Activated naive CD8-positive, alpha-beta T cell treated with anti-CD3 and anti-CD28 coated beads, Interleukin-2, amount 50 U/mL, for 24 hours (primary cell): ENCODE measurements at places on chromosomes 6 and 20.

GRCh38 chr6:92362404-92362803 lies 1057.0 kb downstream of the EPHA7 start:
- no peak for DNase-seq

DNA sequence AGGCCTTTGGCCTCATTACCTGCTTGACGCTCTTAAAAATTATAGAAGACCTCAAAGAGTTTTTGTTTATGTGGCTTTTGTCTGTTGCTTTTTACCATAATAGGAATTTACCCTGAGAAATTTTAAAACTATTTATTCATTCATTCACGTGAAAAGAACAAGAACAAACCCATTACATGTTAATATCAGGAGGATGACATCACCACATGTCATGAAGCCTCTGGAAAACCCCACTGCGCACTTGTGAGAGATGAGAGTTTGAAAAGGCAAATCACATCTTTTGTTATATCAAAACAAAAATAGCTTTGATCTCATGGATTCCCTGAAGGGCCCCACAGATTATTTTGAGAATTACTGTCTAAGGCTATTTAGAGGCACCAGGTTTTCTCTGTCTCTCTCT lies 61.3 kb upstream of the EYA2 start:
- DNase-seq, result no peak

- no peak for DNase-seq
Measured at GRCh38 chr6:8054276-8054675, 9.9 kb downstream of the BLOC1S5 start.

GRCh38 chr20:22008456-22008855 lies 303.0 kb downstream of the PAX1 start:
- no peak for DNase-seq

- DNase-seq, result peak; percentile 67
Measured at GRCh38 chr20:43752561-43753301, 25.9 kb upstream of the GTSF1L start.

GRCh38 chr6:138520463-138520862 lies 21.2 kb upstream of the NHSL1 start:
- DNase-seq, result no peak

DNA sequence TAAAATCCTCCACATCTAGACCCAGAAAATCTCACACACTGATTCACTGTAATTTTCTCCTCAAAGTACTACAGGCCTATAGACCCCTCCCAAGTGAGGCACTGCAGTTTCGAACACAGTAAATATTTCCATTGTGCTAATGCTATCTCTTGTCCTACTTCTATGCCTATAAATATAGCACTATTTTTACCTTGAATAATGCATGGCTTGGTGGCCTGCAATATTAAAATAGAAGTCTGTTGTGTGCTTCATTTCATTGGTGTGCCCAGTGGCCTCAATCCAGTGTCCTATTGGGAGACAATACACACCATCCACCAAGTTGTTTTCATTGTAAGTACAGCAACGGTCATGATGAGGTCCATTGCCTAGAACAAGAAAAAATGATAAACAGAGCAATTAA lies 49.4 kb downstream of the EPM2A start:
- no peak for DNase-seq

GRCh38 chr20:35560105-35560511 lies 18.2 kb downstream of the ERGIC3 start:
- DNase-seq, result no peak

DNA sequence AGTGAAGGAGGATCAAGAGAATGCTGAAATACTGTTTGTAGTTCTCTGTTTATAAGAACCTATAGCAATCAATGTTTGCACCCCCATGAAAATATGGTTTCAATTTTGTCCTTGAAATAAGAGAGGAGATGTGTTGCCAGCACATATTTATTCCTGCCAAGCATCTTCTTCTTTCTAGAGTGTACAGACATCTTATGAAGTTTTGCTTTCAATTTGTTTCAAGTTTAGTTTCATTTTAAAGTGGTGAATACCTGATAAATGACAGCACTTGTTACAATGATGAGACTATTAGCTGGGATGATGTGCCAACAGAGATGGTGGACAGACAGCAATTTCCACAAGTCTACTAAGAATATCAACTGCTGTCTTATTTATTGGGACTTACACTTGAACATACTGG lies 39.2 kb upstream of the CENPW start:
- no peak for DNase-seq

GRCh38 chr6:33589392-33589730 lies 9.3 kb upstream of the BAK1 start:
- DNase-seq, result no peak

- DNase-seq, result no peak
Measured at GRCh38 chr20:53080687-53080962, 108.5 kb downstream of the TSHZ2 start.

DNA sequence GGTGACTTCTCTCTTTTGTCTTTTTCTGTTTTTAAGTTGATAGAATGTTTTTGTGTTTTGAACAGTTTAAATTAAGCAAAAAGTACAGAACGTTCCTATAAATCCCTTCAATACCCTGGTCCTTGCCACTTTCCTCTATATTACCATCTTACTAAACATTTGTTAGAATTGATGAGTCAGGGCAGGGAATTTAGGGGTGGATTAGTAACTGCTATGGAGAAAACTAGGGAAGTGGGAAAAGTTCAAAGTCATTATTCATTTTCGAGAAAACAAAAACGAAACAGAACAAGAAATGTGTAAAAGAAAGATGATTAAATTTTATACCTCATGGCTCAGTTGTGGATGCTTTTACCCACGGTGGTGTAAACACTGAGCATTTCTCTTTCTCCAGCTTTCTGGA lies 240.4 kb upstream of the SULF2 start:
- no peak for DNase-seq

DNA sequence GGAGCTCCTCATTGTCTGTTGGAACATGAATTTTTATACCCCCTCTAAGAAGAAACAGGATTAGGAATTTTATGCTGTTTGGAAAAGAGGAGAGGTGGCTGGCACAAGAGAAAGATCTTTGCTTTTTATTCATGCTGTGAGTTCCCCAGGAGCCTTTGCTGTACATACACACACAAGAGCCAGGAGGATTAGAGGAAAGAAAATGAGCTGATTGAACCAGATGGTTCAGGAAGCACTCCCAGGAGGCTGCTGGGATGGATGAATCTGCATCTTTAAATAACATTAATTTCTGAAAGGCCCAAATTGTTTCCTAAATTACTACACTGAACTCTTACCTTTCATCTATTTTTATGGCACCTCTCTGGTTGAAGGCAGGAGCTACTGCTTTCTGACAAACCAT lies 20.1 kb upstream of the TCP11 start:
- DNase-seq, result no peak

- DNase-seq, result no peak
Measured at GRCh38 chr20:22160101-22160652, 424.2 kb downstream of the FOXA2 start.

DNA sequence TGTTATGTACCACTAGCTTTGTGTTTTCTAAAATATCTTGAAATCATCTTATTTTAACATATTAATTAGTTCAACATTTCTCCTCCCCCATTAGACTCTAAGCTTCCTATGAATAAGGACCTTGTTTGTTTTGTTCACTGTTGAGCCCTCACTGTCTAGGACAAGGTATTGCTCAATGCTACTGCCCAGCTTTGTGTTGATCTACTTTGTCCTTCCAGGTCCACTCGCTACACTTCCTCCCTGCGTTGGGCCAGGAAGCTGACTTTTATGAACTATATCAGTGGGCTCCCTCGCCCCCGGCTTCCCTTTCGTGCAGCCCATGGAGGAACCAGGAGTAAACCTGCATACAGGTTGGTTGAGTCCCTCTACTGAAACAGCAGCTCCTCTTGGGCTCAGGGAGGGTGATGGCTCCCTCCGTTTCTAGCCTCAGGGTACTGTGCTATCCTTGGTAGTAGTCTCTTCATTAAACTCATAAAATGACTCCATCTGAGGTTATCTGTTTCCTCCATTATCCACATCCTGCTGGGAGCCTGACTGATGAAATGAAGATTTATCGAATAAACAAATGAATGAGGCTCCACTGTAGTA lies 272.5 kb downstream of the CLIC5 start:
- no peak for DNase-seq

- no peak for DNase-seq
Measured at GRCh38 chr20:48217190-48217589, 431.9 kb upstream of the SULF2 start.

- DNase-seq, result no peak
Measured at GRCh38 chr6:161891542-161891941, 617.7 kb upstream of the AGPAT4 start.

GRCh38 chr6:157644043-157644810 lies 178.8 kb upstream of the SNX9 start:
- DNase-seq, result peak; percentile 33

- DNase-seq, result no peak
Measured at GRCh38 chr6:139655783-139656705, 281.6 kb upstream of the CITED2 start.

DNA sequence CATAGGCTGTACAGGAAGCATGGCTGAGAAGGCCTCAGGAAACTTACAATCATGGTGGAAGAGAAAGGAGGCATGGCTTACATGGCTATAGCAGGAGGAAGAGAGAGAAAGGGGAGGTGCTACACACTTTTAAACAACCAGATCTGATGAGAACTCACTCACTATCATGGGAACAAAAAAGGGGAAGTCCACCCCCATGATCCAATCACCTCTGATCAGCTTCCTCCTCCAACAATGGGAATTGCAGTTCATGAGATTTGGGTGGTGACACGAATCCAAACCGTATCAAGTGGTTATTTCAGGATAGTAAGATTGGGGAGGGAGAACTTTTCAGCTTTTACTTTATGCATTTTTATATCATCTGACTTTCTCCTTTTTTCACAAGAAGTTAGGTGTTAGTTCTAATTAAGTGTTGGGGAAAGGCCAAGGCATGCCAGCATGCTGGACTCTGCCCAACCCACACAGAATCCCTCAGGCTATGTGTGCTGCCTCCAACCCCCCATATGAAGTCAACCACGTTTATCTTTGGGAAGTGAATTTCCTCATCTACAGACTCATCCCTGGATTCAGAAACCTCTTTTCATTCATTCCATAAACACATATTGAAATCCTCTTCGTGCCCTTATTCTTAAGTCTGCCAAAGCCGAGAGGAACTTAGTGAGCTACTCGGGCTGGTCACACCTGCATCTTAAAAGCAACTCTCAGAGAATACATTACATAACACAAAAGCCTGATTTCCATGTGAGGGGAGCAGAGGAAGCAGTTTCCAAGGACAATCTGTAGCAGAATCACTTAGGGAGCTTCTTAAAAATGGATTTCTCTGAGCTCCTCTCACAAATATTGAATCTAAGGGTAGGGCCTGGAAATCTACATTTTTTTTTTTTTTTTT lies 16.7 kb upstream of the CLIC5 start:
- no peak for DNase-seq

- peak; percentile 13 for DNase-seq
Measured at GRCh38 chr20:57451795-57452661, 60.8 kb downstream of the RBM38 start.

DNA sequence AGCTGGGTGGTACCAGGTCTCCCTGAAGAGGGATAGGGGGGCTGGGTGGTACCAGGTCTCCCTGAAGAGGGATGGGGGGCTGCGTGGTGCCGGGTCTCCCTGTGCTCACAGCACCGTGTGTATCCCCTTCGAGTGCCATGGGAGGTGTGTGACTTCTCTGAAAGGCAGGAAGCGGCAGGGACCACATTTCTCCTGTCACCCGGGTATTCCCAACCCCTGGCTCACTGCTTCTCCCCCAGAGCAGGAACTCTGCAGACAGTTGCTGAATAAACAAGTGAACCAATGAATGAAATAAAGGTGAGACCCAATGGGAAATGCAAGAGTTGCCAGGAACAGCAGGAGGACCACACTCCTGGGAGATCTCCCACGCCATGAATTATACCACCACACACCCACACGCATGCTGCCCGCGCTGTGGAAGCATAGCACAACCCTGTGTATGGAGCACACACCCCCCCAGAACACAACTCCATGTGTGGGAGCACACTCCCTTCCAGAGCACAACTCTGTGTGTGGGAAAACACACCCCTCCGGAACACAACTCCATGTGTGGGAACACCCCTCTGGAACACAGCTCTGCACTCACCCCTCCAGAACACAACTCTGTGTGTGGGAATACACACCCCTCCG lies 50.7 kb downstream of the RNASET2 start:
- no peak for DNase-seq

DNA sequence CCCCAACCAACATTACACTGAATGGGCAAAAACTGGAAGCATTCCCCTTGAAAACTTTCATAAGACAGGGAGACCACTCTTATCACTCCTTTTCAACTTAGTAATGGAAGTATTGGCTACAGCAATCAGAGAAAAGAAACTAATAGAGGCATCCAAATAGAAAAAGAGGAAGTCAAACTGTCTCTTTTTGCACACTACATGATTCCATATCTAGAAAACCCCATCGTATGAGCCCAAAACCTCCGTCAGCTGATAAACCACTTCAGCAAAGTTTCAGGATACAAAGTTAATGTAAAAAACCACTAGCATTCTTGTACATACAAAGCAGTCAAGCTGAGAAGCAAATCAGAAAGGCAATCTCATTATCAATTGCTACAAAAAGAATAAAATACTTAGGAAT lies 580.4 kb upstream of the PTCHD4 start:
- DNase-seq, result no peak

- no peak for DNase-seq
Measured at GRCh38 chr20:208942-209566, 18.0 kb upstream of the DEFB129 start.

DNA sequence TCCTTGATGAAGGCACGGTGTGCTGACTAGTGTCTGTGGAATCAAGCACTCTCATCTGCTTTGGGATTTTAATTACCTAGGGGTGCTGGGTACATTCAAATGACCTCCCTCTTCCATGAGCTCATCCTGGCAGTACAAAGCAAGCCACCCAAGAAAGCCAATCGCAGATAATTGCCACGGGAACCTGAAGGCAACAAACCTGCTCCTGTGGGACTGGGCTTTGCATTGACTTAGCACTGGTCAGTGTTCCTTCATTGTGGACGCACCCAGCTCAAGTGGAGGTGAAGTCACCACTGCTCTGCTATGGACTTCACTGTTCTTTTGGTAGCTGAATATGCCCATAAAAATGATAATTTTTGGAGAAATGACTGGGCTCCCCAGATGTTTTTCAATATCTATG lies 261.6 kb upstream of the FERMT1 start:
- no peak for DNase-seq

GRCh38 chr20:20706285-20706684 lies 6.2 kb downstream of the RALGAPA2 start:
- no peak for DNase-seq

DNA sequence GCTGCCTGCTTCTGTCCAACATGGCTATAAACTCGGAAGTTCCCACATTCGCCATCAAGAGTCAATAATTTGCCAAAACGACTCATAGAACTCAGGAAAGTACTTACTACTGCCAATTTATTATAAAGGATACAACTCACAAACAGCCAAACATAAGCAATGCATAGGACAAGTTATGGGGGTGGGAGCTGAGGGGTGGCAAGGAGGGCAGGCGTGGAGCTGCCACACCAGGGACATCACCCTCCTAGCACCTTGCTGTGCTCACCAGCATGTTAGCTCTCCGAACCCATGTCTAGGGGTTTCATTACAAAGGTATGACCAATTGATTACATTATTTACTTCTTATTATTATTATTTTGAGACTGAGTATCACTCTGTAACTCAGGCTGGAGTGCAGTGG lies 12.4 kb downstream of the EIF2S2 start:
- DNase-seq, result no peak

GRCh38 chr6:52009466-52010140 lies 77.8 kb downstream of the PKHD1 start:
- no peak for DNase-seq
